ENCODE measurements at places on chromosomes 16 and 17.

GRCh38 chr16:12387311-12387710 lies 410.8 kb downstream of the SNX29 start:
- no peak for DNase-seq

DNA sequence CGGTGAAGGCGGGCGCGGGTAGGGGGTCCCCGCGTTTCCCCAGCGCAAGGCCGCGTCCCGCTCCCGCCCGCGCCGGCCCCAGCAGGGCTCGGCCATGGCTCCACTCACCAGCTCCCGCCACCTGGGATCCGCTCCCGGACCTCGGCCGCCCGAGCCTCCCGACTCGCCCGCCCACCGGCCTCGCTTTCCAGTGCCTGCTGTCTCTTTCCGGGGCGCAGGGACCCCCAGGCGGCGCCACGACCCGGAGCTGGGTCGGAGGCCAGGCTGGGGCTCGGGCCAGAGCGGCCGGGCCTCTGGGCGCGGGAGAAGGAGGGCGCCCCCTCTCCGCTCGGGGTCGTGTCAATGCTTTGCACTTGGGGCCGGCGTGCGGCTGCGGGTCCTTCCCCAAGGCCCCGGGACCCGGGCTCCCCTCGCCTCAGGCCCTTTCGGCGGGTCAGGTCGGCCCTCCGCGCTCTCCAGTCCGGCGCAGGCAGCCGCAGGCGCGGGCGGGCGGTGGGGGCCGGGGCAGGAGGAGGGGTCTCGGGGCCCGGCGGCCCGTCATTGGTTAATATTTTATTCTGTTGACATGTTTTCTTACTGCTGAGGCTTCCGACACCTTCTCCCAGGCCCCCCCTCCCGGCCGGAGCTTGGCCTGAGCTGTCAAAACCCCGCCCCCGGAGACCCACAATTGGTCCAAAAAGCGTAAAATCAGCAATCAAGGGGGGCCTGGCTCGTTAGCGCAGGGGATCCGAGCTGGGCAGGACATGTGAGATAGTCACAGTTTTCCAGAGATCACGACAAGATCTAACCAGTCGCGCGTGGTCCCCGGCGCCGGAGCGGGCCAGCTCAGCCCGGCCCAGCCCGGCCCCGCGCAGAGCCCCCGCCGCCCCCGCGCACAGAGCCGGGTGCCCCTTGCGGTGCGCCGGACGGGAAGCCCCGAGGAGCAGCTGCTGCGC lies at the start of gene TBX2:
Gene TBX2, plus strand, starts transcription at position 713 of the 935 bp plus-strand sequence. CDS start 334 bp downstream, outside the sequence.
- DNase-seq = no peak

DNA sequence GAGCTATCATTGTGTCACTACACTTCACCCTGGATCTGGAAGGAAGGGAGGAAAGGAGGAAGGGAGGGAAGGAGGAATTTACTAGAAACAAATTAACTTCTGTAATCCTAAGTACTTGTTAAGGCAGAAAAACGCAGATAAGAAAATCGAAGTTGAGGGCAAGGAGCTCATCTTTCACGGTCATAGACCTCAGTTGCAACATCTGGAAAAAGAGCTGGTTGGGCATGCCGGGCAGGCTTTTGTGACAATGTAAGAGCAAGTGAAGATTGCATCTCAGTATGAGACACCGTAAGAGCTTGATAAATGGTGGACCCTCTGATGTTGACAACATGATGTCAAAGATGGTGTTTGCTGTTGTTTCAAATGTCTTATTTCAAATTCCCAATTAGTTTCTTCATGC lies 721.5 kb downstream of the MAF start:
- no peak for DNase-seq

GRCh38 chr17:28928061-28928460 lies 23.3 kb downstream of the PHF12 start:
- DNase-seq = peak; percentile 46

GRCh38 chr17:63350364-63350763 lies 95.7 kb downstream of the CYB561 start:
- DNase-seq = no peak

DNA sequence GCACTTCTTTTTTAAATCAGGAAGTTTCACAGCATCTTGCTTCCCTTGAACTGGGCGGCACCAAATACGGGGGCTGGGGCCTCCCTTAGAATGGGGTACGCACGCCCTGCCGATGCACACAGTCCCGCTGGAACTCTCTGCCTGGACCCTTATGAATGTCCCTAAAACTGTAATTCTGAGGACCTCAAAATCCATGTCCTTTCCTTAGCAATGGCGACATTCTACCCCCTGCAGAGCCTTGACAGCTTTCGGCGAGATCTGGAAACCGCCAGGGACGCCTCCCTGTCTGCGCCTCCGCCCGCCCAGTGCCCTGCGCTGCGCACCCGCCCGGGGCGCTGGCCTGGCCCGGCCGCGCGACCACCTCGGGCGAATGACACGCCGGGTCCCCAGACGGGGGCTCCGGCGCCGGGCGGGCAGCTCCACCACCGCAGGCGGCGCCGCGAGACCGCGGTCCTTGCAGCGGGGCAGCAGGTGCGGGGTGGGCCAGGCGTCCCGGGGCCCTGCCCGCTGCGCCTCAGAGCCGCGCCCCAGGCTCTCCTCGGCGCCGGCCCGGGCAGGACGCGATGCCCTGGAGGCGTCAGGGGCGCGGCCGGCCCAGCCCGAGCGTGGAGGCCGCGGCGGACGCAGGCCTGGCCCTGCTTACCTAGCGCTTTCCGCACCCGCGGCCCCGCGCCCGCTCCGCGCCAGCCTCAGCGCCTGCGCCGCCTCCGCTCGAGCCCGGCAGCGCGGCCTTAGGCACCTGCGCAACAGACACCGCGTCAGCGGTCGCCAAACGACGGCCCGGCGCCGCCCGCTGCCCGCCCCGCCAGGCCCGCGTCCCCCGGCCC lies 548 bp downstream of the HAGH start:
- DNase-seq = peak; percentile 69

GRCh38 chr16:63488955-63489354 lies 1452.7 kb upstream of the CDH8 start:
- no peak for DNase-seq
